ENCODE measurements at places on chromosomes 1 and 21.

- no peak for DNase-seq
Measured at GRCh38 chr1:18573170-18573569, 57.5 kb upstream of the PAX7 start.

DNA sequence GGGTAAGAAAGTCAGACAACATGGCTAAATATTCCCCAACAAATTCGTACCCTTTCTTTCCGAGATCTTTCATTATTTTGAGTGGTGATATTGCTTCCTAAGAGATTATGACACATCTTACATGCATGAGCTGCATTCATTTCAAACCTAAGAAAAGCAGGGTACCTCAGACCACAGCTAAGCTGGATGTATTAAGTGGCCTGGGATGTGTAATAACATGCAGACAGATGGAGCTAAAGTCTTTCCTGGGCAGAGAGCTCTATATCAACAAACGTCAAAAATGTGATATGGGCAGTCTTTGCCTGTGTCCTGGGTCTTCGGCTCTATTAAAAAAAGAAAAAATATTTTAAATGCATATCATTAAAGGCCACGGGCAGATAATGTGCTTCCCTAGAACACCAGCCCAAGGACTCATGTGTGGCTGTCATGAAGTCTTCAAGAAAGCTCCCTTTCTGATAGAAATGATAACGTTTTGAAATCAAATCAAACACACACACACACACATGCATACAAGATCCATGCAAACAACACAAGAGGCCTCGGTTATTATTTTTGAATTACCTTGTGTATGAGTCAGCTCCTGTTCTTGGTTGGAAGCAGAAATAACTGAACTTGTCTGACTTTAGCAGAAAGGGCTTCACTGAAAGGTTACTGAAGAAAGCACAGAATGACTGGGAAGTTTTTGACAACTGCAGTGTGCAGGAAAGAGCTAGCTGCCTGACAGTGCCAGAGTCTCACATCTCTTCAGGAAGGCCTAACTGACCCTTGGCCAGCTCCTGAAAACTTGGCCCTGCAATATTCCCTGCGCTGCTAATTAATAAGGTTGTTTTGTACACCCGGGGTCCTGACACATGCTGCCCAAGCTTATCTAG lies 231.2 kb downstream of the DSCAM start:
- no peak for DNase-seq

- no peak for DNase-seq
Measured at GRCh38 chr1:43766818-43767525, 59.6 kb downstream of the ST3GAL3 start.

DNA sequence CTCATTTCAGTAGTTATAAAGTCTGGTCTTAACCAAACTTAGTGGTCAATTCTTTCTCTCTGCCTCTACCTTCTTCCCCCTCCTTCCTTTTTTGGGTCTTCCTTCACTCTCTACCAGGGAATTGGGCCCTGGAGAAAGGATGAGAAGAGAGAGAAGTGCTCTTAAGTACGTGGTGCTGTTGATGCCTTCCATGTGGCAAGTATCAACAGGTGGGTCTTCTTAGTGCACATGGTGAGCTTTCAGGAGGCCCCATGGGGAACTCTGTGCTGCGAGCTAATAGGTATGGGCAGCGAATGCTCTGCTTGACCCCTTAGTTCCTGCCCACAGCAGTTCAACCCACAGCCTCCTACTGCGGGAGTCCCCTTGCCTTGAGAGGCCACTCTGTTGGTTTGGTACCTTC lies 39.4 kb upstream of the LMX1A start:
- no peak for DNase-seq
